Activated CD4-positive, alpha-beta T cell treated with anti-CD3 and anti-CD28 coated beads for 36 hours (primary cell): ENCODE measurements at places on chromosomes 6 and 20.
A peak's percentile ranks its signal among the peaks of the same experiment; 100 is the strongest.

DNA sequence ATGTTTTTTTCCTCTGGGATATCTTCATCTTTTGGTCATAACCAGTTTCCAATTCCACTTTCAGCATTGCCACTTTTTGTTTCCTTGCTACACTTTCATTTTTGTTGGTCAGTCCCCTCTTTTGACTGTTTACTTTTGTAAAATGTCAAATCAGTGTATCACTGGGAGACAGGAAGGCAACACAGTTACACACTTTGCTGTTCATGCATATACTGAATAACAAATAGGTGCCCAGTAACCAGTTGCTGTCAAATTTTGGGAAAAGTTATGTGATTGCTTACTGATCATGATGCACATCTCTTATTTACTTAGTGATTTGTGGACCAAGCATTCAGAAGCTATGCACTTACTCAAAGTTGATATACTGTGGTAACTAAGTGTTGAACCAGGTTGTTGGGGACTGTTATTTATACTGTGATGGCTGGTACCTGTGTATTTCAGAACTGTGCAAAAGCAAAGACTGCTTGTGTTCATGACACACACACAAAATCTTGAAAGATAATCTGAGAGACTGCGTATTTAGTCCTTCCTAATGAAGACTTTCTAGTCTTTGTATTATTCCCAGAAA lies 41.0 kb downstream of the ZNF292 start:
- no peak for DNase-seq

DNA sequence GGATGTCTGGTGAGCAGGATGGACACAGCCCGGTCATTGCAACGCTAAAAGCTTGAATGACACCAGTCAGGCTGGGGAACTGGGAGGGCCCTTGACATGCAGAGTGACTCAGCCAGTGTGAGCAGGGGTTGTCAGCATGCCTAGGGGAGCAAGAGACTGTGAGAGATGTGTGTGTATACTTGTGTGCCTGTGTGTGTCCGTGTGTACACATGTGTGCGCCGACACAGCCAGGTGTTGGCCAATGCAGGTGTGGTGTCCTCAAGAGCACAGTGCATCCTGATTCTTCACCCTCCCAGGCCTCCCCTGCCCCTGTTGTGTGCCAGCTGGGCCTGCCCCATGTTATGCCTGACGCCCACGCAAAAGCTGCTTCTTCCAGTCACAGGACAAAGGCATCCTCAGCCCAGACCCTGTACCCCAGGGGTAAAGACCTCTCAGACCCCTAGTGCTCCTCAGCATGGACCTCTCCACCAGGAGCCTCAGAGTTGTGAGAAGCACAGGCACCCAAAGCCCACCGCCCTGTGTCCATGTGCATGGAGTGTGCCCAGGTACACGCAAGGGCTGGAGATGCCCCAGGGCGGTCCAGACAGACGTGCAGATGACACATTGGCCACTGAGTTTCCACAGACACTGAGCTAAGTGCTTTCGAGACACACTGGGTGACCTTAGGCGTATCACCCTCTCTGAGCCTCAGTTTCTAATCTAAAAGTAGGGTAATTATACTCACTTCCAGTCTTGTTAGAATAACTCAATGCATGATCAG lies 16.6 kb downstream of the NRSN2 start:
- peak; percentile 52 for DNase-seq

DNA sequence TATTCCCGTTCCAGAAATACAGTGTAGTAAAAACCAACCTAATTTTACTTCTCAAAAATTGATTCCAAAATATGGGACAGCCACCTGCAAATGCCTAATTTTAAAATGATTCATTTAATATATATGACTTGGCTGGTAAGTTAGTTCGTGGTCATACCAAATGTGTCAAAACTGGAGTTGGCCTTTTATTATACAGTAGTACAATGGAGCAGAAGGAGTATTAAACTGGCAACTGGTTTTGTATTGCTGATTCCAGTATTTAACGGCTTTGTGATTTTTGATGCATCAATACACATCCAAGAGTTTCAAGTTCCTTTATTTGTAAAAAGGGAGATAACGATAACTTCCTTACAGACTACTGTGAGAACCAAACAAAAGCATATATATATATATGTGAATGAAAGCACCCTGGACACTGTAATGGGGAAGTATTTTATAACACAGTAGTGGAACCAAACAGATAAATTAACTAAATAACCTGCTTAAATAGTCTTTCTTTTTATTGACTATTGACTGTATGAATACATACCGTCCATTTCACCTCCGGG lies 24.8 kb downstream of the SAMHD1 start:
- DNase-seq = no peak

- no peak for DNase-seq
Observed at GRCh38 chr6:37451441-37452193, 18.6 kb downstream of the CMTR1 start.

GRCh38 chr6:166143011-166143410 lies 24.6 kb downstream of the TBXT start:
- DNase-seq = no peak

GRCh38 chr6:18034798-18035202 lies 47.4 kb upstream of the KIF13A start:
- DNase-seq = no peak

GRCh38 chr6:94099072-94099471 lies 679.7 kb upstream of the EPHA7 start:
- DNase-seq = no peak

DNA sequence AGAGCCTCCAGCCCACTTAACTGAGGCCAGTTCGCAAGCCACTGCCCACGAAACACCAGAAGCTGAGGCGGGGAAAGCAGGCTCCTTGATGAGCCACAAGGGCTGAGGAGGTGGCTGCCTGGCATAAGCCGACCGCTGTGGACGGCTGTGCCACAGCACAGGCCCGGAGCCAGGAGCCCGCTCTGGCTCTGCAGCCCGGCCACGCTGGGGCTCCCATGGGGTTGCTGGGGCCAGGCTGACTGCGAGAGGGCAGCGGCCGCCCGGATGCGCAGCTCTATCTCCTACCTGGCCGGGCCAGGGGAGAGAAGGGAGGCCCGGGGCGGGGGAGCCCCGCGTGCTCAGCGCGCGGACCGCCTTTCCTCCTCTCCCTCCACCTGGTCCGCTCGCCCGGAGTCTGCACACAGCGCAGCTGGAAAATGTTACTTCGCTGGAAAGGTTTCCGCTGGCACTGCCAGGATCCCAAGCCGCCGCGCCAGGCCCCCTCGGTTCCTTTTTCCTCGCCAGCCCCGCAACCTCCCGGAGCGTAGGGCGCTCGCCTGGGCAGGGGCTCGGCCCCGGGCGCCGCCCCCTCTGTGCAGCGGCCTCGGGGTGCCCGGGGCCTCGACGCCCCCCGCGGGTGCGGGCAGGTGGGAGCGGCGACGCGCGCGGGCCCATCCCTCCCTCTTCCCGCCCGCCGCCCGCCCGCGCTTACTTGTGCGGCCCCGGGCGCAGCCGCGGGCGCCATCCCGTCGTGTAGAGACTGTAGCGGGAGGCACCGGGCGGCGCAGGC lies 657 bp downstream of the EMILIN3 start:
- DNase-seq = peak; percentile 24

GRCh38 chr6:90940812-90941481 lies 354.1 kb upstream of the MAP3K7 start:
- no peak for DNase-seq

DNA sequence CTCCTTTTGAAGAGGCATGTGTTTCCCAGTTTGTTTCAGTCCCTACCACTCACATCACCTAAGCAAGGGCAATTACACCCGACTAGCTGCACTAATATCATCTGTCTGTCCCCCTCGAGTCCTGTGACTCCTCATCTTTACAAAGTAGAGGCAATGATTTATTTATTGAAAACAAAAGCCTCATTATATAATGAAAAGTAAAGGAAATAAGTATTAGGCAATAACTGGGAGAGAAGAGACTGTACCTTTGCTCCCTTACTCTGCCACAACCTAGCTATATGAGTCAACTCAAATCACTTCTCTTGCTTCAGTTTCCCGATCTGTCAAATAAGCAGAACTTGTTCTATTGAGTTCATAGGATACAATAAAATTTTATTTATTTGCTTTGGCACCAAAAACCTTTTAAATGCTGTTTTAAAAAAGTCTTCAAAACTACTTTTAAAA lies 38.9 kb downstream of the CSNK2A1 start:
- DNase-seq = no peak

DNA sequence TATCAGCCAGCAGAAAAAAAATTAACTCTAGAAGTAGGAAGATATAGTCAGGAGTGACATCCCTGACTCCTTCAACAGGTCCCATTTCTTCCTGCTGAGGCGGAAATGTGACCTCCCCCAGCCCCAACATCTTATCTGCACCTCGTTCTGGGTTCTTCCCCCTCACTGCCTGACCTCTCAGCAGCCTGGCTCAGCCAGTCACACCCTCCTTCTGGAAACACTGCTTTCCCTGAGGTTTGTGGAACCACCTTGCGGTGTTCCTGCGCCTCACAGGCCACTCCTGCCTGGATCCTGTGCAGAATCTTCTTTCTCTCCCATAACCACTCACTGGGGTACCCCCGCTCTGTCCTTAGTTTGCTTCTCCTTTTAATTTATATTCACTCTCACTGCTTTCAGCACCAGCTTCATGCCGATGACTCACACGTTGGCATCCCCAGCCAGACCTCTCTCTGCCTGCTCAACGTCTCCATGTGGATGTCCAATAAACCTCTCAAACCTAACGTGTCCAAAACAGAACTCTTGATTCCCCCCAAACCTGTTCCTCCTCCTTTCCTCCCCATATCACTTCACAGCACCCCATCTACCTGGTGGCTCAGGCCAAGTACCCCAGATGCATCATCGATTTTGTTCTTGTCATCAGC lies 222.8 kb upstream of the PLN start:
- DNase-seq = no peak

- no peak for DNase-seq
Observed at GRCh38 chr6:6795393-6795792, 206.9 kb downstream of the LY86 start.

GRCh38 chr20:11970243-11970836 lies 52.6 kb downstream of the BTBD3 start:
- DNase-seq = no peak

DNA sequence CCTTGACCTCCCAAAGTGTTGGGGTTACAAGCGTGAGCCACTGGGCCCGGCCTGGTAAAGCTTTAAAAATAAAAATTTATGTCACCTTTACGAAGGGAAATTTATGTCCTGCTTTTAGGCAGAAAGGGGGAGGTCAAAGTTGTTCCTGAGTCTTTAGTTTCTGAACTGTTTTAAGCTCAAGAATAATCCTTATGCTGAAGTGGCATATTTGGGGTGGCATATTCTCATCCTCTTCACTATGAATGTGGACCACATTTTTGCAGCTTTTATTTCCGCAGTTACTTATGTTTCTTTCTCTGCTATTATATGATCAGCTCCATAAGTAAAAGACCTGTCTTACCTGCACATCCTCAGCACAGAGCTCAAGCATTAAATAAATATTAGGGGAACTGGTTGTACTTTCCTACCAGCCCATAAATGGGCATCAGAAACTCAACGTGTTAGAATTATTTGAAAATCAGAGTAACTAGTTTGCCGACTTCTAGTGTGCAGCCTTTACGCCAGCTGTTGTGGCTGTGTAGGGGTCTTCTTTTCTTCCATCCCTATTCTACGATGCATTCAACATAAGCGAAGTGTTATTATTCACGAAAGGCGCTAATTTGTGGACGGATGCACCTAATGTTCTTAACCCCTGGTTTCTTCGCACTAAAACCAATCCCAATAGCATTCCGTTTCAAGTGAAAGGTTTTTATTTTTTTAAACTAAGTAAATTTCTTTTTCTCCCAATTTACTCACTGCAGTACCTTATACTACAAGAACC lies 867 bp upstream of the AKAP7 start:
- no peak for DNase-seq

GRCh38 chr6:54285595-54285994 lies 22.6 kb upstream of the TINAG start:
- DNase-seq = no peak

DNA sequence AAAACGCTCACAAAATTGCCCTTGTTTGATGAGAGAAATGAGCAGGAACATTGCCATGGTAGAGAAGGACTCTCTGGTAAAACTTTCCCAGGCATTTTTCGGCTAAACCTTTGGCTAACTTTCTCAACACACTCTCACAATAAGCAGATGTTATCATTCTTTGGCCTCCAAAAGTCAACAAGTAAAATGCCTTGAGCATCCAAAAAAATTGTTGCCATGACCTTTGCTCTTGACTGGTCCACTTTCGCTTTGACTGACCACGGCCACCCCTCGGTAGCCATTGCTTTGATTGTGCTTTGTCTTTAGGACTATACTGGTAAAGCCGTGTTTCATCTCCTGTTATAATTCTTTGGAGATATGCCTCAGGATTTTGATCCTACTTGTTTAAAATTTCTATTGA lies 41.1 kb upstream of the PREP start:
- no peak for DNase-seq

DNA sequence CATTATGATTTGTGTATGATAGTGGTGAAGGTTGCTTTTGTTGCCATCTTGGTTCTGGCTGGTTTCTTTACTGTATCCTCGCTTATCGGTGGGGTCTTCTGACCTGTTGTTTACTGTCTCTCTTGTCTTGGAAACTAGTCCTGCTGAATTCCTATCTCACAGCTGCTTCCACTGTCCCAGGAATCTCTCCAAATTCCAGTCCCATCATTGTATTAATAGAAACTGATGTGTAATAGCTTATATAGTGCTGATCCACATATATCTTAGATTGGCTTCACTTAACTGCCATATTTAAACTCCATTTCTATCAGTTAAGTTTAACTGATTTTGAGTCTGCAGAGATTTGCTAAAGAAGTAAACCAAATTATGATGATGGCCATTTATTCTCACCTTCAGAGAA lies 5.9 kb downstream of the GTF2H5 start:
- no peak for DNase-seq

DNA sequence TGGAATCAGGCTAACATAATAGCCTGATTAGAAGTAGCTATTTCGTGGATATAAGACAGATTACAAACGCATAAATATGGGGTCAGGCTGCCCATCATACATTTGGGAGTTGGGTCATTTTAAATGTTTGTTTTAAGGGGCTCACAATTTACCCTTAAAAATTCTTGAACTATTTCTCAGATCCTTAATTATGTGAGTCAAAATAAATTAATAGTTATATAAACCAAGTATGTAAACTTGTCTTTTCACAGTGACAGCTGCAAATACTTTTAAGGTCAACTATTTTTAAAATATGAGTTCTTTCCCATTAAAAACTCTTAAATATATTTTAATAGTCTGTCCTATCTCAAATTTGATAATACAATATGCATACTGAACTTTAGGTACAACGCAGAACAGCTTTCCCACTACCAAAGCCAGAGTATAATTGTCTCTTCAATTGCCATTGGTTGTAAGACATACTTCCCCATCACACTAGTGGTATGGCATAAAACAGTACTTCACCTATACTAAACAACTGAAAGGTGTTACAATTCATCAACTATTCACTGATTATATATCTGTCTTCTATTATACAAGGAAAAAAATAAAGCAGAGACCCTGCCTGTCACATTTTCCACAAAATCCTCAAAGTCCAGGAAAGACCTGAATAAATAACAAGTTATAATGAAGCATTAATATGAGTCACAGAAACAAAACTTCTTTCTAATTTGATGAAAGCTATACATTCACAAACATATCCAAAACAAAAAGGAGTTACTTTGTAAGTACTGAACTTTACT lies 80.8 kb upstream of the COL21A1 start:
- DNase-seq = no peak

GRCh38 chr6:36224918-36225461 lies 28.4 kb downstream of the BRPF3 start:
- no peak for DNase-seq
